Hypothalamus (tissue), 51 donors: ENCODE measurements at places on chromosomes 12 and 14.

- DNase-seq, result no peak
Observed at GRCh38 chr12:73935817-73936216, 601.8 kb upstream of the ATXN7L3B start.

DNA sequence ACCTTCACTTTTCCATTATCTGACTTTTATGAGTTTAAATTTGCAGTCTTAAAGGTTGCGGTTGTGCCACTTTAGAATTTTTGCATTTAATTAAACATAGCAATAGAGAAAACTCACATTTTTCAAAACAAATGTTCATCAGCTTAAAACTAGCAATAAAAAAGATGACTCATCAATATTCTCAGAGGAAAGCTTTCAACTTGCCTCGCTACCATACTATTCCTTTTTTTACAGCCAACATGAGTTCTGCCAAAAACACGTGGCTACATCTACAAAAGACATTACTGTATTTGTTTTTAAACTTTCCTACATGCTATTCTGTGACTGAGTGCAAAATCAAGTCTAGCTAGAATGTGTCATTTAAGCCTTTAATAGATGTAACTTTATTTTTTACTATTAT, 497.1 kb downstream of the RPS29 start:
- DNase-seq, result no peak

DNA sequence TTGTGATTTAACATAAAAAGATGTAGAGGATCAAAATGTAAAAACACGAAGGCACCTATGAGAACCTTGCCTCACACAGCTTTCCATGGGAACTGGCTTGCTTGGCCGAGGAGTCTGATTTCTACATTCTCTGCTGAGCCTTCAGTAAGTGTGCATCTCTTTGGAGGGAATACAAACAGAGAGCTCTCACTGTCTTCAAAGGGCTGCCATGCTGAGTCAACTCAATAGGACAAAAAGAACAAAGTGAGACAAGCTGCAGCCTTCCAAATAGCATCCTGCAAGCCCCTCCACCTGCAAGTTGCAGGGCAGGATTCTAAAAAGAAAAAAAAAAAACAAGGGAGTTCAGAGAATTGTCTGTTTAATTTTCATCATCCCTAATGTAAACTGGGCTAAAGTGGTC, 411.9 kb downstream of the NELL2 start:
- DNase-seq, result no peak

DNA sequence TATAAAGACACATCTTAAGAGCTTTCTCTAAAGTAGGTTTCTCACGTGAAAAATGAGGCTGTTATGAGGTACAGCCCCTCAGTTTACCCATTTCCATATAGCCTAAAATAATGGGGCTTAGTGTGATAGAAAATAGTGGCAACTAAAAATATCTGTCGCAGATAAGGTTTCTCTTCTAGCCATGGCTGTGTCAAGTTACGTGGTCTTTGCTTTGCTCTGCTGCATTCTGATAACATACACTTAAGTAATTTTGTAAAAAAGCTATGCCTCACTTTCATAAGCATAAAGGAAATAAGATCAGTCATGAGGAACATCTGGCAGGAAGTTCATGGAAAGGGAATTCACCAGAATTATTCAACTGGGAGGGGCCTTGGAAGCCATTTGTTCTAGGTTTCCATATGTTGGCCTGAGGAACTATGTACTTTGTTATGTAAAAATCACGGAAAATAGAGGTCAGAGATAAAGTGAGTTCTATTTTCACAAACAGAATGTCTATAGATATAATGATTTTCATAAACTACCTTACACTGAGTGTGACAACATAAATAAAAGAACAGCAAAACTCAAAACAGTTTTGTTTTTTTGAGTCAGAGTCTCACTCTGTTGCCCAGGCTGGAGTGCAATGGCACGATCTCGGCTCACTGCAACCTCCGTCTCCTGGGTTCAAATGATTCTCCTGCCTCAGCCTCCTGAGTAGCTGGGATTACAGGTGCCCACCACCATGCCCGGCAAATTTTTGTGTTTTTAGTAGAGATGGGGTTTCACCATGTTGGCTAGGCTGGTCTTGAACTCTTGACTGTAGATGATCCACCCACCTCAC, 195.6 kb upstream of the KRR1 start:
- DNase-seq, result no peak

- DNase-seq, result no peak
Observed at GRCh38 chr12:69388371-69388770, 28.8 kb downstream of the YEATS4 start.

- no peak for DNase-seq
Observed at GRCh38 chr12:57119294-57120085, 8.3 kb upstream of the STAT6 start.

DNA sequence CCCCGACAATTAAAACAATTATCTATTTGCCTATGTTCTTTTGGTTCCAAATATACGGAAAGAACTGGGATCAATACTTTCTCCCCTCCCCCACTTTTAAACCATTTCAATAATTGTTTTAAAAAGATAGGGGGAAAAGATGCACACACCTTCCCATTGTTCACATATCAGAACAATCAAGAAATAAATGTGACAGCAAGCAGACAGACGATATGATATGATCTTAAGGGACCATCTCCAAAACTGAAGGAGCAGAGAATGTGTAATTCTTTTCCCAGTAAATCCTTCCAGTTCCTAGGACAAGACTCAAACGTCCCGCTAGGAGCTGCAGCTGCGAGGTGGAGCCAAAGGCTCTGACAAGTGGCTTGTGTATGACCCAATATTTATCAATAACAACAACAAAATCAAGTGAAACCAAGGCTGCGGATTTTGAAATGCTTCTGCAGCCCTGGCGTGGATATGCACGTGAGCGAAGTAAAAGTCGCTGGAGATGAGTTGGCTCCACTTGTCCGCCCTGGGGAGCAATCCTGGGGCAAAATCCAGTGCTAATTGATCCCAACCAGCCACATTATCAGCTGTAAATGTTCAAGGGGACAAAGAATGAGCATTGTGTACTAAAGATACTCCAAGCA, 8.2 kb upstream of the FOXG1 start:
- DNase-seq, result no peak

DNA sequence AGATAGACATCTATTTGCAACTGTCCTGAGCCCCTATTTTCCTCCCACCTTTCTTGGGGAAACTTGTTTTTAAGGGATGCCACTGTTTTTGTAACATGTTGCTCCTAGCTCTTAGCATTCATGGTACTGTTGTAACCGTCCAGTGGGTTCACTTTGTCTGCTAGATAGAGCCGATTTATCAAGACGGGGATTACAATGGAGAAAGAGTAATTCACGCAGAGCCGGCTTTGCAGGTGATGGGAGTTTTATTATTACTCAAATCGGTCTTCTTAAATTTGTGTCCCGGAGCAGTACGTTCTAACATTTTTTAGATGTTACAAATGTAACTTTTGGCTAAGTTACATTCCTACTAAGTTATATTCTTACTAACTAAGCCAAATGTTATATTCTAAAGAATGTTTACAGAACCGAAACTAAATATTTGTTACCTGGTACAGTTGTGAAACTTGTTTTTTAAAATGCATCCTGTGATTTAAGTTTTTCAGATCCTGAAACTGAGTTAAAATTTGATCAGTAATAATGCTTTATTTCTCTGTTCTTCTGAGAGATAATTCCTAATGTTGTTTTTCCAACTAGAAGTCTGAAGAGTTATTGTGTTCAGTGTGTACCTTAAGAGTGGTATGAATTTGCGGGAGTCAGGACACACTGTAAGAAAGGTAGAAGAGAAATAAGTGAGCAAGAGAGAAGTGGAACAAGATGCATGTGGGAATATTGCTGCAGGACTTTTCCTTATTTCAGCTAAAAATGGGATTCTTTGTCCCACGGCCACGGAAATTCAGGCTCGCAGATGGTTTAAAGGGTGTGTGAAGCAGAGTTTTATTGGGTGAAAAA, 20.6 kb upstream of the CLEC2D start:
- no peak for DNase-seq

- no peak for DNase-seq
Observed at GRCh38 chr12:30063435-30063945, 279.7 kb upstream of the TMTC1 start.
